ENCODE measurements at places on chromosomes 2 and 18.

GRCh38 chr2:157321466-157321865 is 4.2 kb downstream of the ERMN start:
- no peak for DNase-seq

DNA sequence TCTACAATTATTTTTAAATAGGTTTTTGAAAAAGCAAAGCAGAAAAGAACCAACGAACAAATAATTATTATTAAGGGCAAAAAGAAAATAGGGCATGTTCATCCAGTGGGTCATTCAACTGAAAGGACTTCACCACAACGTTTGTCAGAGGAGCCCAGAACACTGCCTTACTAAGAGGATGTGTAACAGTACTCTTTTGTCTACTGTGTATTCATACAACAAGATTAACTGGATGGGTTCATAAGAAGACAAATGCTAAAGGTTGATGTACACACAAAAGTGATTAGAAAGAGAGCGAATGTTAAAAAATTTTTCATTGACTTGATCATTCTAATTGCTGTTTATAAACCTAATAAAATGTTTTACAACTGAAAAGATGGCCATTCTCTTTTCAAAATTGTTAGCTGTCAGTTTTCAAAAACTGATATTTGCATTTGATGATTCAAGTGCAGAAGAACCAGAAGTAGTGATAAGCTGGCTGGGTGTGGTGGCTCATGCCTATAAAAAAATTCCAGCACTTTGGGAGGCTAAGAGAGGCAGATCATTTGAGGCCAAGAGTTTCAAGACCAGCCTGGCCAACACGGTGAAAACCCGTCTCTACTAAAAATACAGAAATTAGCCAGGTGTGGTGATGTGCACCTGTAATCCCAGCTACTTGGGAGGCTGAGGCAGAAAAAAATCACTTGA is 33.1 kb downstream of the MGAT4A start:
- no peak for DNase-seq

DNA sequence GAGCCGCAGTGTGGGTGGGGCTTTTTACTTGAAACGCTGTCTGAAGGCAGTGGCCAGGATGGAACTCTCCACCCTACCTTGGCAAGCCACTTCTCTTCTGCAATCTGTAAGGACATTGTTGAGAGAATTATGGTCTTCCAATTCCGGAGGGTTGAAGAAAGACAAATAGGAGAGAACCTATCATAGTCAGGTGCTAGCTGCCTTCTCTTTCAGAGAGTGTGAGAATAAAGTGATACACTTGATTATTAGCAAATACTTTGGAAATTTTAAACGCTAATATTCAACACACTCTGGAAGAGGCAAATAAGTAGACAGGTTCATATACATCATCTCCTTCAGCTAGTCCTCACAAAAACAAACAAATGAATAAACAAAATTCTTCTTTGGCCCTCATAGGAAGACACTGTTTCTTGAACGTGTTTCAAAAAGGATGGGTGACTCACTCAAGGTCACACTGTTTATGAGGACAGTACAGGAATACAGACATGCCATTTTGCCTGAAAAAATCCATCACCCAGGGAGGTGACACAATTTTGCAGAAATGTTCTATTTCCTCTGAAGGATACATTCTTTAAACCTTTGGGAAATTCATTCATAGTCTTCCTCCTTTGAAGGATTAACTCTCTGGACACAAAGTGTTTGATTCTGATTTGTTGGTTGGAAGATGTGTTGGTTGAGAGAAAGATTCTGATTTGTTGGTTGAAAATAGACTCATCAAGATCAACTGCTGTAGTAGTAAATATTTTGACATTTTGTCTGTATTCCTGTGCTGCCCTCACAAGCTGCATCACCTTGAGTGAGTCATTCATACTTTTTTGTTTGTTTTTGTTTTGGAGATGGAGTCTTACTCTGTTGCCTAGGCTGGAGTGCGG is 2.2 kb upstream of the IL1RN start:
- DNase-seq = no peak

DNA sequence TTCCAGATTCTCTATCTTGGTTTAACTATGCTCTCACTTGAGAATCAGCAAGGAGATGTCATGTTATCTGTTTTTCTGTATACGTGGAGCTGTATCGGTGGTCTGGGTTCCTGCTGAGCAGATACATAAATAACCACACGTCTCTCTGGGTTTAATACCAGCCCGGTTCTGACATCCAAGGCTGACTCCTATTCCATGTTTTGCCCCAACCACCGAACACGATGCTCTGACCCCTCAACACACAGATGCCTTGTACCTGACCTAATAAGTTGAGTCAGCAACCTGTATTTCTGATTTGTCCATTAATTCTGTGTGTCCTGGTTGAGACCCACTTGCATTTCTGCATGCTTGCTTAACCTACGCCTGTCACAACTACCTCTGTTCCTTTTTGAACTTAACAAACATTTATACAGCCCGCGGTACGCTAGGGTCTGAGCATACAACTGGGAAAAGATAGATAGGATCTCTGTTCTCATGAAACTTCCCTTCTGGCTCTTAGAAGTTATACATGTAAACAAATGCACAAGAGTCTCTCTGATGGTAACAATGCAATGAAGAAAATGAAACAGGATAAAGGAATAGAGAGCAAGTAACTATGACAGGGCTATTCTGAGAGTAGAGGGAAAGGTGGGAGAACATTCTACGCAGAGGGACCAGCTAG is 480.4 kb downstream of the PARD3B start:
- no peak for DNase-seq

- no peak for DNase-seq
These were observed 155.7 kb downstream of the CELF4 start for GRCh38 chr18:37409878-37410277.

DNA sequence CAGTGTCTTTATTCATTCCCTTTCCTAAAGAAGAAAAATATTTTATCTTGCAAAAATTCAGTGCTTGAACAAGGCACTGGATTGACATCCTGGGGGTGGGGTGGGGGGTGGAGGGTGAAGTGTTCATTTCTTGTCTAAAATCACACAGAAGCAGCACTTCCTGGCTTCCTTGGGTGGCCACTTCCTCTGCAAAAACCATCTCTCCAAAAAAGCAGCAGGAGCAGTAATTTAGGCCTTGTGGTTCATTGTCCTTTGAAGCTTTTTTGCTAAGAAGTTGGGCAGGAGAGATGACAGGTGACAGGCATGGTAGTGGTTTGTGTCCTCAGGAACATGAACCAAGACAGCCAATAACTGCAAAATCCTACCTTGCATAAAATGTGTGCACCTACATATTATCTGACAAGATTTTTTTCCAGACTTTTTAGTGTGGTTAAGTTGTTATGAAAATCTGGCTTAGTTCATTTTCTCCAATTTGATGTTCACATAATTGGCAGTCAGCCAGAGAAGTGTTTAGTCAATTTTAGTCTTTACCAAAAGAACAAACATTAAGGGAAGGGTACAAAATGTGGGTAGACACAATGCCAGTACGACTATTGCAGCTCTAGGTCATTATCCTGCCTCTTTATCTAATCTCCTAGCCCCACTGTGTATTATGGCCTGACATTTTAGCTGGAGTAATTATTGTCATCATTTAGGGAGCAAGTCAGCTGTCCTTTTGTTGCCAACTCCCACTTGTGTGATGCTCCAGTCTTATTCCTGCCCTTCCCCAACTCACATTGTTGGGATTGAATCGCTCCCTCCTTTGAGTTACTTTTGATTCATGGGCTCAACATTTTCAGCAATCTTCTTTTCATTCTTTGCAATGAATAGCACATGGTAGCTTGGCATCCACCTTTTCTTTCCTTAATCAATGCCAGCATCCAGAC is 177.2 kb downstream of the MYO3B start:
- no peak for DNase-seq

All from kidney glomerular epithelial cell (primary cell).